ENCODE measurements at places on chromosomes 7 and 10.
A peak's percentile ranks its signal among the peaks of the same experiment; 100 is the strongest.

DNA sequence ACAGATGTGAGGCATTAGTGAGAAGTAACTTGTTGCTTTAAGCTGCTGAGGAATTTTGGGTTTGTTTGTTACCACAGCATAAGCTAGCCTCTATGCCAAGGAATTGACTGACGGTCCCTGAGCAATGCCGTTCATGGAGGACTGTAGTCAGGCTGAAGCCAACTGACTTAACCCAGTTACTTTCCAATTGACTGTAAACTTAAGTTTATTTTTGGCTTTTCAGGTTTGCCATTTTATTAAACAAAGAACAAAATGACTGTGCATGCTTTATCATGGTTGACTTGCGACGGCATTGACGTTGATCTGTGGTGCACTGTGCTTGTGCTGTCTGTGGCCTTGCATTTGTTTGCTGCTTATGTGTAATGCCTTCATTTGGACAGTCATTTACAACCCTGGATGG, 53.5 kb downstream of the DNAJB9 start:
- DNase-seq: no peak

- DNase-seq: no peak
These were observed 452 bp downstream of the SAMD9 start for GRCh38 chr7:93117327-93117726.

GRCh38 chr7:31000779-31001178, 37.0 kb downstream of the GHRHR start:
- no peak for DNase-seq

GRCh38 chr10:9260690-9261089, 1206.2 kb downstream of the GATA3 start:
- no peak for DNase-seq

DNA sequence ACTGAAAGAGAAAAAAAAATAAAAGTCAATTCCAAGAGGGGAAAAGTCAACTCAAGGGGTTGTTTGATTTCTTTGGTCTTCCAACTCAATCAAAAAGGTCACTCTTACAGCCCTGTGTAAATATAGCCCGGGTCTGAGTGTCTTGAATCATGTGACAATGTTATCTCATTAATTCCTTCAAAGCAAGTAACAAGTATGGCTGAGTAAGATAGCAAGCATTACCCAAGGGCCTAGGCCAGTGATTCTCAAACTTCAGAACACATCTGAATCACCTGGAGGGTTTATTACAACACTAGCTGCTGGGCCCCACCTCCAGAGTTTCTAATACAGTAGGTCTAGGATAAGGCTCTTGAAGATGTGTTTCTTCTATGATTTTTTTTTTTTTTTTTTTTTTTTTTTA, 125.0 kb downstream of the PRLHR start:
- DNase-seq: no peak

GRCh38 chr10:73998929-73999691, 1.2 kb downstream of the VCL start:
- peak; percentile 63 for DNase-seq

DNA sequence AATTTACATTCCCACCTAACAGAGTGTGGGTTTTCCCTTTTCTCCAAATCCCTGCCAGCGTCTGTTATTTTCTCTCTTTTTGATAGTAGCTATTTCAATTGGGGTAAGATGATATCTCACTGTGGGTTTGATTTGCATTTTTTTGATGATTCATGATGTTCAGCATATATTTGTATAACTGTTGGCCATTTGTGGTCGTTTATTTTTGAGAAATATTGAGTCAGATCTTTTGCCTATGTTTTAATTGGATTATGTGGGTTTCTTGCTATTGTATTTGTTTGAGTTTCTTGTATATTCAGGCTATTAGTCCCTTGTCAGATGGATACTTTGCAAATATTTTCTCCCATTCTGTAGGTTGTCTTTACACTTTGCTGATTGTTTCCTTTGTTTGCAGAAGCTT, 193.8 kb downstream of the ABCA13 start:
- DNase-seq: no peak
